ENCODE measurements at places on chromosomes 5 and 9.

DNA sequence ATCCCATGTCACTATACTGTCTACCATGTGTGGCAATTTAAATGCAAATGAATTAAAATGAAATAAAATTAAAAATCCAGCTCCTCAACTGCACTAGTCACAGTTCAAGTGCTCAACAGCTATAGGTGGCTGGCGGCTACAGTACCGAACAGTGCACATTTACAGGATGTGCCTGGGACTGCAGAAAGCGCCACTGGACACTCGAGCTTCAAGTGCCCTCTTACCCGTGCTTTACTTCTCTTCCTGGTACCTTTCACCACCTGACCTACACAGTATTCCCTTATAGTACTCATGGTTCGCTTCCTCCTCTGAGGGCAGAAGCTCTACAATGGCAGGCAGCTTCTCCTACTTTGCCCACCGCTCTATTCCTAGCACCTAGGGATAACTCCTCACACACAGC is 166.6 kb downstream of the FANCC start:
- DNase-seq: no peak

GRCh38 chr9:9924376-9924775 is 688.4 kb downstream of the PTPRD start:
- DNase-seq: no peak

DNA sequence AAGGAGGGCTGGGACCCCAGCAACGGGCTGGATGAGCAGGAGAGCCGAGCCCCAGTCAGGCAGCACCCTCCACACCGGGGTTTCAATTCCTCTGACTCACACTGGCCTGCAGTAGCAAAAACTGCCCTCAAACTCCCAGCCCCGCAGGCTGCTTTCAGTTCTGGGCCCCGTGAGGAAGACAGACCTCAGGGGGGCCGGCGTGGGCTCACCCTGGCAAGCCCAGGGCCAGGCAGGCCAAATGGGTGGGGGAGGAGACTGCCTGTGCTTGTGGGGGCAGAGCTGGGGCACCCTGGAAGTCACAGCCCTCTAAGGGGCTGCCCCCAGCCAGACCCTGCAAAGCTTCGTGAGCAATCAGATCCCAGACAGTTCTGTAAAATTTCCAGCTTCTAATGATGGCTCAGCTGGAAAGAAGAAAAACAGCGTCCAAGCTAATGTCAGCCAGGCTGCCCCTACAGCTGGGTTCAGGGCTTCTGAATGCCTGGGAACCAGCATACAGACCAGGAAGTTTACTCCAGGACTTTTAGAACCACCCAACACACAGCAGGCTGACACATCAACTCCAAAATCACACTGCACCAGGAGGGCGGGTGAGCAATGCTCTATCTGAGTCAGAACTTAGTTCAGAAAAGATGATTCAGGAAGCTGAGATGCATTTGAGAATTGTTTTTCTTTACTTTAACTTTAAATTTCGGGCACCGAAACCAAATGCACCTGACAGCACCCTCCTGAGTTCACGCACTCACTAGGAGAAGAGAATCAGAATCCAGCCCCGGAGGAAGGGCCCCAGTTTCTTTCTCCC is 34.7 kb downstream of the LPCAT1 start:
- DNase-seq: no peak

- no peak for DNase-seq
These were observed 668 bp downstream of the GLIS3 start for GRCh38 chr9:4299005-4299795.

- no peak for DNase-seq
These were observed 218.4 kb upstream of the TMEM161B start for GRCh38 chr5:88487066-88487465.

- no peak for DNase-seq
These were observed 70.8 kb upstream of the HSPA9 start for GRCh38 chr5:138645778-138646575.

GRCh38 chr9:115944166-115944948 is 209.2 kb upstream of the PAPPA start:
- DNase-seq: no peak

GRCh38 chr5:76590027-76590426 is 33.2 kb downstream of the F2RL2 start:
- no peak for DNase-seq

DNA sequence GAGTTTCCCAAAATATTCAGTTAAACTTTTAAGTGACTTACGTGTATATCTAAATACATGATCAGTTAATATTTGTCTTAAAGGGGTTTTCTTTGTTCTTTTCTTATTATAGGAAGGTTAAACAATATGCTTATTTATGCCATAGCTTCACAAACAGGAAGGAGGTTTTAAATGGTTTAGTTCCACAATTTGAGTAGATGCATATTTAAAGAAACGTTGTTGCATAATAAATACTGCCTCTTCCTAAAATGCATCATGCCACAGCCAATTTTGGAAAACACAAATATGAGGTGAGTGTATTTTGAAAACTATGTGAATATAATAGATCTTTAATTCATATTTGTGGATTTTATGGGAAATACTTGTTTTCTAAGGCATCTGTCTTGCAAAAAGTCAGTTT is 2.5 kb upstream of the ADRB2 start:
- no peak for DNase-seq

- no peak for DNase-seq
These were observed 142.2 kb downstream of the SNX18 start for GRCh38 chr5:54659700-54660131.

GRCh38 chr5:65961633-65962032 is 35.3 kb downstream of the ERBIN start:
- no peak for DNase-seq

GRCh38 chr5:106415541-106415940 is 1255.2 kb downstream of the EFNA5 start:
- DNase-seq: no peak

DNA sequence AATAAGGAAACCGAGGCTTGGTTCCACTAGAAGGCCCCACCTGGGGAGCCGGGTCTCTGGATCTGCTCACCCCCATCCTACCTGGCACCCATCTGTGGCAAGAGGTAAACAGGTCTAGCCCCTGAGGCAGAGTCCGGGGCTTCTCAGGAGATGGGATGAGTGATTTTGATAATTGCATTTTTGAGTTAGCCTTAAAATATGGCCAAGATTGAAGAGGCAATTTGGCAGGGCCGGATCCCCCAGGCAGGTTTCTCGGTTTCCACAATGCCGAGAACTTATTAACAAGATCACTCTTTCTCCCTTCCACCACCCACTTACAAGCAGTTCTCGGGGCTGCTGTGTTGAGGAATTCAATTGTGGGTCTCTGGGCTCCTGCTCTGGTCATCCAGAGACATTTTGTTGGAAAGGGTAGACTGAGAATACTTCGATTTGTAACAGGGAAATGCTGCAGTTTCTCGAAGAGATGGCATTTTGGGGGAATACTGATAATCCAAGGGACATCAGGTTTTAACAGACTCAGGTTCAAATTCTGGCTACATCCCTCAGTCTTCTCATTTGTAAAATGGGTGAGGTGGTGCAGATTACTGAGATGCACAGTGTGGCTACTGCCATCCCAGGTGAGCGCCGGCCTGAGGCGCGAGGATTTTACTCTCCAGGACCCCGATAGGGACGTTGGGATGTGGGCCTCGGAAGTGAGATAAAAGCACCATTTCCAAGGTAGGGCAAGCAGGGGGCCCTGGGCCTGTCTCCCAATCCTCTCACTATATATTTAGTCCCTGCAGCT is 194.2 kb downstream of the CDK5RAP2 start:
- no peak for DNase-seq

DNA sequence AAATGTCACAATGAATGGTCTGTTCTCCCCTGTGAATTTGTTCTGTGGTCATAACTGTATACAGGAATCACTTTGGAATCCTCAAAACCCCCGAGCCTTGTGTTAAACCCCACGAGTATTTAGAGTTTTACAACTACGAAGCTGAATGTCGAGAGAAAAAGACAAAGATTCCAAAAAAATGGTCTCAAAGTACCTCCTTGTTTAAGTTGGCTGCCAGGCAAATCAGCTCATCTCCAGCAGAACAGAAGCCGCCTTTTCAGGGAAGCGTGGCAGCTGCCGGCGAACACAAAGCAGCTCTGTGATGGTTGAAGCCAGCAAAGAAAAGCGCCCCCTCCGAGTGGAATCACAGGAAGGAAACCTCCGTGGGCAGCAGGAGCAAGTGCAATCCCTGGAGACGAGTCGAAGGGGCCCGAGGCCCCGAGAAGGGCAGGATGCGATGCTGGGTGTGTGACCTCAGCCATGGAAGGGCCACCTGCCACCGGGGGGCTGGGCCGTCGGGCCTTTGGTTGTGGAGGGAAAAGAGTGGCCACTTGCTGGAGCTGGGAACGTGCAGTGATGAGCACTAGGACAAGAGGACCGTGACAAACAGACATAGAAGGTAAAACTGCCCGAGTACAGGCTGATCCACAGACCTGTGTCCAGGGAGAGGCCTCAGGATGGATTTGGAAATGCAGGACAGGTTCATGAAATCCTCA is 706.4 kb downstream of the SEMA5A start:
- DNase-seq: no peak

GRCh38 chr9:70947086-70947485 is 174.3 kb downstream of the TRPM3 start:
- DNase-seq: no peak

GRCh38 chr5:87845734-87846133 is 422.9 kb downstream of the TMEM161B start:
- DNase-seq: no peak

GRCh38 chr5:167790045-167790444 is 501.4 kb upstream of the WWC1 start:
- no peak for DNase-seq

- no peak for DNase-seq
These were observed 140.0 kb downstream of the NSG2 start for GRCh38 chr5:174185506-174185905.

GRCh38 chr5:9156282-9156681 is 389.6 kb downstream of the SEMA5A start:
- no peak for DNase-seq

DNA sequence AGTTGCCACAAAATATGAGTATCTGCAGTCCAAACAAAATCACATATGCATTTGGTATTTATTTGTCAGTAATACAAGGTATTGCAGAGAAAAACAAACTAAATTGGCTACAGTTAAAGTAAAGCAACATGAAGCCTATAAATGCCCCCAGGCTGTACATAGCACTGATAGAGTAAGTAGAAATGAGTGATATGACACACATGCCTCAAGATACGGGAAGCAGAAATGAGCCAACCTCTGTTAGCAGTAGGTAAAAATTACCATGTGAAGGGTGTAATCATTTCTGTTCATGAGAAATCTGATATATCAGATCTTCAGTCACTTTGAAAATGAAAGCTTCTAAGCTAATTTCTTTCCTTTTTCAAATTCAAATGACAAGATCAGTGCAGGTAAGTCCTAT is 131.1 kb downstream of the CHSY3 start:
- no peak for DNase-seq

DNA sequence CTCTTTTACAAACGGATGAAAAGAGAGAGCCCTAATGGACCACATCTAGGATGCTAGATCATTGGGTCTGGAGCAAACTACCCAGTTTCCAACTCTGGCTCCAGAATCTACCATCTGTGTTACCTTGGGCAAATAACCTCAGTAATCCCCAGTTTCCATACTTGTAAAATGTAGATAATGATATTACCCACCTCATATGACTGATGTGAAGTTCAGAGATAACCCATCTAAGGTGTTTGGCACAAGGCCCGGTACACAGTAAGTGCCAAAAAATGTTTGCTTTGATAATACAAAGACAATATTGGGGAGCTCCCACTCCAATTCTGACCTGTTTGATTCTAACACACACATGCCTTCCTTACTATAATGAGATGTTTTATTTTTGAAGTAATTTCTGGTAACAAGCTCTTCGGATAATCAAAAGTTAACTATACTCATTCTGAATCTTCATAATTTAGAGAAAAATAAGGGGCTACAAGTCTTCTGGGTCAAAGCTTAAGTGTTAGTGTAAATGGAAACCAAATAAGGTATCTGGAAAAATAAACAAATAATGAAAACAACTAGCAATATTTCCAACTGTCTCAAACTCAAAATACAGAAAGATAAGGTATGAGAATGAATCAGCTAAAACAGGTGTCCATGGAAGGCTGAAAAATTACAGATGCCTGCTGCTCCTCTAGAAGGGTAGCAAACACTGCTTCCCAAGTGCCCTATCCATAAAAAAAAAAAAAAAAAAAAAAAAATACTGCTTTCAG is 30.4 kb downstream of the ELL2 start:
- DNase-seq: no peak

GRCh38 chr5:73739650-73740049 is 113.7 kb downstream of the ARHGEF28 start:
- no peak for DNase-seq
